OCI-M1 (cell line): ENCODE measurements at places on chromosomes 4 and X.
A peak's percentile ranks its signal among the peaks of the same experiment; 100 is the strongest.

DNA sequence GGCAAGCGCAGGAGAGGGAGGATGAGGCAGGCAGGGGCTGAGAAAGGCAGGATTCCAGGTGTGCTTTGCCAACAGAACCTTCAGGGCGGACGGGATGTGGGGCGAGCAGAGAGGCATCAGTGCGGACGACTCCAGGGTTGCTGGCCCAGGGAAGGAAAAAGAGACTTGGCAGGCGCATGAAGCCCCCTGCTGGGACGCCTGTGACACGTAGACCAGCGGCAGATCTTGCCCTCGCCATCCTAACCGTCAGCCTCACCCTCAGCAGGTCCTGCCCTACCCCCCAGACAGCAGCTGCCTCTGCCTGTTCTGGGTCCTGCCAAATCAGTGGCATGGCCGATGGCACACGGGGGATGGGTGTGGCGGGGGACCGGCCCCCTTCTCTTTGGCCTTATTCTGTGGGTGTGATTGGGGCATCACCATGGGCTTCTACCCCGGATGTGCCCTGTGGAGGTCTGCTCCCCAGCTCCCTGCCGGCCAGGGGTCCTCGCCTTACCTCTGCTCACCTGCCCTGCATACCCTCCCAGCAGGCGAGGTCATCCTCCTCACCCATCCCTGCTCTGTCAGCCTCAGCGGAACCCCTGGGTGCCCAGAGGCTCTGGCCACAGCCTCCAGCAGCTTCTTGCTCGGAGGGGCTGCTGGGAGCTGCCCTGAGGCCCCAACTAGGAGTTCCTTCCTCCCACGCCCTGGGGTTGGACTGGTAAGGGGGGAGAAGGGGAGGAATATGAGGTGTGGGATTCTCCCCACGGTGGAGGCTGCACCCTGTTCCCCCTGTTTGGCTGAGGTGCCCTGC lies 2.9 kb upstream of the SH3BP2 start:
- no peak for DNase-seq

DNA sequence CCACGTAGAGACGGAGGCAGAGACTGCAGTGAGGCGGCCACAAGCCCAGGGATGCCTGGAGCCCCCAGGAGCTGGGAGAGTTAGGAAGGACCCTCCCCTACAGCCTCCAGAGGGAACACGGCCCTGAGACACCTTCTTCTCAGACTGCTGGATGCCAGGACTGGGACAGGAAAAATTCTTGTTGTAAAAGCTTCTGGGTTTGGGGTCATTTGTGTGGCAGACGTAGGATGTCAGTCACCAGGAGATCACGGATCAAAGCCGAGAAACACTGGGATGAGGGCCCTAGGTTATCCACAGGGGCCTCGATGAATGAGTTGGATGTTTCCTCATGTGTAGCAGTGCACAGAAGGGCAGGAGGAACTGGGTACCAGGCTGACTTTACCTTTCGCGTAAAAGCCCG lies 163.7 kb downstream of the SHOX start:
- no peak for DNase-seq

DNA sequence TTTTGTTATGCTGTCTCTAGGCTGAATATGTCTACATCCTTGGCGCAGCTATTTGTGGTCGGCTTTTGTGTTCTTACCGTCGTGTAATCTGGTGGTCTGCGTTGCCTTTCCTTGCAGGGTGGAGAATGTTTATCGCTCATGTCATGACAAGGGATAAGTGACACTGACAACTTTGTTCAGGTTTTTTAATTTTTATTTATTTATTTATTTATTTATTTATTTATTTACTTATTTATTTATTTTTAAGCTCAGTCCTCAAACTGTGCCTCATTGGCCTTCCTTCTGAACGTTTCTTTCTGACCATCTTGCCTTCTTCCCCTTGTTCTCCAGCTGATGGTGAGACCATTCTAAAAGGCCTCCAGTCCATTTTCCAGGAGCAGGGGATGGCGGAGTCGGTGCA lies 26.4 kb downstream of the SMS start:
- no peak for DNase-seq

- DNase-seq = no peak
Measured at GRCh38 chr4:171847751-171848150, 34.5 kb downstream of the GALNTL6 start.

DNA sequence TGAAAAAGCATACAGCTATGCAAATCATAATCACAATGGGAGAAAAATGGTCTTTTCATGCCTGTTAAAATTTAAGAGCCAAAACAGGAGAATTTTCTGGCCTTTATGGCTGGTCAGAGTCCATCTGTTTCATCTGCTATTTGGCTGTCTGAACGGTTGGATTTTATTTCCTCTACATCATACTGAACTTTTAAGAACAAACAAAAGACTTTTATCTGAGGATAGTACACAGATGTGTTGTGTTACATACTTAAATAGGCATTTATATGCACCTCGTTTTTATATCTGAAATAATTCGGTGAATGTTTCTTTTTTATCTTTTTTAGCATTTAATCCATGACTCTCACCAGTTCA lies 18.0 kb upstream of the WWC2 start:
- no peak for DNase-seq

DNA sequence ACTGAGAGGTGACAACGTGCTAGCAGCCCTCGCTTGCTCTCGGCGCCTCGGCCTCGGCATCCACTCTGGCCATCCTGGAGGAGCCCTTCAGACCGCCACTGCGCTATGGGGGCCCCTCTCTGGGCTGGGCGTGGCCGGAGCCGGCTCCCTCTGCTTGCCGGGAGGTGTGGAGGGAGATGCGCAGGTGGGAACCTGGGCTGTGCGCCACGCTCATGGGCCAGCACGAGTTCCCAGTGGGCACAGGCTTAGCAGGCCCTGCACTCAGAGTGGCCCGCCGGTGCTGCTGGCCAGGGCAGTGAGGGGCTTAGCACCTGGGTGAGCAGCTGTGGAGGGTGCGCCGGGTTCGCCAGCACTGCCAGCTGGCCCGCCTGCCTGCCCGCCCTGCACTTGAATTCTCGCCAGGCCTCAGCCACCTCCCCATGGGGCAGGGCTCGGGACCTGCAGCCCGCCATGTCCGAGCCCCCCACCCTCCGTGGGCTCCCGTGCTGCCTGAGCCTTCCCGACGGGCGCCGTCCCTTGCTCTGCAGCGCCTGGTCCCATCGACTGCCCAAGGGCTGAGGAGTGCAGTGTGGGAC lies 148.0 kb downstream of the RAPGEF2 start:
- DNase-seq = no peak

GRCh38 chrX:111874241-111874640 lies 1.7 kb upstream of the TRPC5OS start:
- no peak for DNase-seq

DNA sequence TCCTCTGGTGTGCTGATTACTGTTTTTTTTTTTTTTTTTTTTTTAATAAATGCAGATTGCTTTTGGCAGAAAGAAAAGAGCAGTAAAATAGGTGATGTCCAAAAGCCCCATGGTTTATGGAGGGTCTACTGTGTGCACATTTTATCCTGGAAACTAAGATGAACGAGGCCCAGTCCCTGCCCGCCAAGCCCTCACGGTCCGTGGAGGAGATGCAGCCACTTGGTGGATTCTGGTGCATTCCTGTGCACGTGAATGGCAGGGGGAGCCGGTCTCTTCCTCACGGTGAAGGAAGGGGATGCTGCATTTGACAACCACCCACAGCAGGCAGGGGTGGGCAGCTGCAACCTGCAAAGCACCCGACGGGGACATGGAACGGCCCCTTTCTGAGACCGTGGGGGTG lies 100.2 kb upstream of the AFAP1 start:
- no peak for DNase-seq

- DNase-seq = peak; percentile 44
Measured at GRCh38 chr4:83328521-83329187, 6.0 kb downstream of the HPSE start.

DNA sequence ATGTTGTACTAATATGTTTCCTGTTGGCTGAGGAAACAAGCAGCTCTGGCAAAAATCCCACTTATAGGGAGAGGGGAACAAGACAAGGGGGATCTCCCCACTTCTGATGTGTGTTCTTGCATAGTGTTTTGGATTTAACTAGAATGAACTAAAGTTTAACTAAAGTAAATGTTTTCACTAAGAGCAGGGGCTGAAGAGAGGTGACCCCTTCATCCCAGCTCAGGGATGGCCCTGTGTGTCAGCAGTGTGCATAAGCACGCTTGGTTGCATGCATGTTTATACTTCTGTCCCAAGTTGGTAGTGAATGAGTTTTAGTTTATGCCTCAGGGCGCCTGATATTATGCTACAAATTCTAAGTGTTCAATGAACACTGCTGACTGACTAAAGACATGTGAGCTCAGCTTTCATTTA lies 169.4 kb downstream of the MGST2 start:
- no peak for DNase-seq

DNA sequence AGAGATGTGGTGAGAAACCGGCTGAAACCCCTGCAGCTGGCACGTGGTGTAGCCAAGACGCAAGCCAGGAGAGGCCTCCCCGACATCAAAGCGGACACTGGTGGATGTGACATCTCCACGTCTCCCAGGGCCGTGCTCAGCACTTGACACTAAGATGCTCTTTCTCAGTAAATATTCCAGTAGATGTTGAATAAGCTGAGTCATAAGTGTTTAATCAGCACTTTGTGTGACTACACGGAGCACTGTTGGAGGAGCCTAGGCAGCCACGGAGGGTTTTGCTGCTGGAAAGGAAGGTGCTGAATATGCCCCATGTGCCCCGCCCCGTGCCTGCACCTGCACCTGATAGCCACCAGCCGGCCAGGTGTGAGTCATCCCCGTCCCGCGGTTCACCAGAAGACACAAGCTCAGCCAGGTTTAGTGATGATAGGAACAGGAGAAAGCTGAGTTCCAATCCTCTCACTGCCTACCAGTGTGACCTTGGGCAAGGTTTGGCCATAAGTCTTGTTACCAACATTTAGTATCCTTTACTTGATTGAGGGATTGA lies 29.0 kb upstream of the C4orf50 start:
- no peak for DNase-seq

DNA sequence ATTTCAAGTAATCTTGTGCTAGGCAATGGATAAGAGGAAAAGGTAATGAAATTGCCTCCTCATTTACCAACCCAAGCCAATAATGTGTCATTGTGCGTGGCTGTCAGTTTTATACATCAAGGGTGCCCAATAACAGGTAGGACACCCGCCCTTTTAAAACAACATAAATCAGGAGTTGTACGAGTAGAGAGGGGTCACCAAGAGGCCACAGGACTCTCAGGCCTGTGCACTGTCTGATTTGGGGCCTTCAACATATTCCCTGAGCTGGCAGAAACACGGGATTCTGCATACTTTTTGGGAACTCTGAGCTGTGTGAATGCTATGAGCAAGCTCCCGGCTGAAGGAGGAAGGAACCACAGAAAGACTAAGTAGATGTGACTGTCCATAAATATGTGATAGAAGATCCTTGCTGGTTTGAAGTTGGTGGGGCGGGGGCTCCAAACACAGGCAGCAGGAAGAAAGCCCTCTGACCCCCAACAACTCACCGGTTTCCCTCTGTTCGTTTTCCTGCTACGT lies 82.7 kb upstream of the MAML3 start:
- DNase-seq = no peak

DNA sequence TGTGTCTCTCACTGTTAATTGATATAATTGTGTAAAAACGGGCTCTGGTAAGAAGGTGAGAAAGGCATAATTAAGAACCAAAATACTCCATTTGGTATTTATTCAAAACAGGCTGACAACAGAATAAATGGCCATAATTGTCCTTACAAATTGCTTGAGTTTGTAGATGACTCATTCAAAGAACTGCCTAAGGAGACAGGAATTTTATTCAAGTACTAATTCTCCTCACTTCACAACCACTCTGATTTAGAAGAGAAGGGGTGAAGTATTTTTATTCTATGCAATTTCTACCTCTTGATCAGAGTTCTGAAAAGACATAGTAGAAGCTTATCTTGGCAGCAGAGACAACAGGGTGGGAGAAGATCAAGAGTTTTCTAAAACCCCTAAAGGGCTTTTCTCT lies 43.1 kb downstream of the ATP11C start:
- DNase-seq = no peak
